ENCODE measurements at places on chromosomes 7 and 10.

- DNase-seq = no peak
Measured at GRCh38 chr10:127027786-127028185, 122.6 kb downstream of the DOCK1 start.

GRCh38 chr10:68496072-68496471 lies 24.3 kb upstream of the DNA2 start:
- DNase-seq = no peak

- DNase-seq = no peak
Measured at GRCh38 chr10:67666416-67667034, 29.5 kb downstream of the CTNNA3 start.

- DNase-seq = no peak
Measured at GRCh38 chr10:127990846-127991542, 84.1 kb downstream of the PTPRE start.

GRCh38 chr10:132684164-132684891 lies 101.6 kb downstream of the NKX6-2 start:
- DNase-seq = peak; percentile 45

DNA sequence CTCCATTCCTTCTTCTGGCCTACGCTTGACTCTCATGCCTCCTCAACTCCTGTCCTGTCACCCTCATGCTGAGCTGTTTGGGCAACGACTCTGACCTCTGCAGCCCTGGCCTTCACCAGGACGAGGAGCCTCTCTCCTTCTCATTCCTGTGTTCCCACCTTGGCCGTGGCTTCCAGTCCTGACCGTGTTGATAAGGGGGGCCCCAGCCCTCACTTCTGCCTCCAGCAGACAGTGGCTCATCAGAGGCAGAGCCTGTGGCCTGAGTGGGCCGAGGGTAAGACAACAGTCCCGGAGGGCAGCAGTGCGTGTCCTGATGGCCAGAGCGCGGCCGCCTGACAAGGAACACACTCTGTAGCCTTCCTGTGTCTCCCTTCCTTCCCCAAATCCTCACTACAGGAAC lies 61.7 kb upstream of the UBE3C start:
- no peak for DNase-seq

DNA sequence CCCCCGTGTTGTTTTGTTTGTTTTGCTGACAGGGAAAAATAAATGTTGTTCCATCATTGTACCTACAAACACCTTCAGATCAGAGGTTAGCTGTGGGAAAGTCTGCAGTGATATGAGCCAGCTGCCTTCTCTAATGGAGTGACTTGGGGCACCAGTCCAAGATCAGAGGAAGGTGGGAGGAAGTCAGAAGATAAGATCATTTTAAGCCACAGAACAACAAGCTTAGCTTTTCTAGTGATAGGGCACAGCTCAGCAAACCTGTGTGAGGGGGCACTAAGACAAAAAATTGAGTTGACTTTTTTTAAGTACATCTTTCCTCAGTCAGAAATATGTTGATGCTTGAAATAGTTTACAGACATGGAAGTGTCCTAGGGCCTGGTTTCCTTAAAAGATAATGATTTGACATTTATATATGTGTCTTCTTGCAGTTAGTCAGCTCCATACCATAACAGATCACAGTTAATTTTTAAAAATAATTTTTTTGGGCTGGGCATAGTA lies 240.3 kb upstream of the KAT6B start:
- DNase-seq = no peak

- DNase-seq = no peak
Measured at GRCh38 chr7:81886211-81886764, 116.4 kb upstream of the HGF start.

DNA sequence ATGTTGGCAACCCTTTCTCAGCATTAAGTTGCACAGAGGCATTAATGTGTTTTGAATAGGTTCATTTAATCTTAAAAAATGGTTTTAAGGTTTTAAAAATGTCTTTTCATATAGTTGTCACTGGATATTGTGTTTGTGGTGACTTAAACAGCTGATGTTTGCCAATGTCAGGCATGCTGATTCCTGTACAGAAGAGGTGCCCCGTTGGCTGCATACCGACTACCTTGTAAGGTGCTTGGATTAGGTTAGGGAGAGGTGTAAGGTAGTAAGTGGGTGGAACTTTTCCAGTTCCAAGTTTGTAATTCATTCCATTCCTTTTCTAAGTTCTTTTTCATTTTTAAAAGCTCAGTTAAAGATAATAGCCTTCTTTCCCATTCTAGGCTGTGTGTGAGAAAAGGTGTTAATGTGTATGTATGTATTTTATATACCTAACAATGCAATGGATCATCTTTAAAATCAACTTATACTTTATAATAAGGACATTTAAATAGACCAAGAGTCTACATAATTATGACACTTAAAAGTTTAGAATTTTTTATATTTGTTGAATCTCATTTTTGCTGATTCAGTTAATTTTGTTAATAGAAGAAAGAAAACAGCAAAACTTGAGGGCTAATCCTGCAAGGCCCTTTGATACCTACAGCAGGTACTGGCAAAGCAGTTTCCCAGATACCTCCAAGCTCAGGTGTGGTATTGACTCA lies 155.2 kb downstream of the LCOR start:
- DNase-seq = no peak

GRCh38 chr10:3293581-3294431 lies 121.2 kb upstream of the PITRM1 start:
- DNase-seq = no peak

GRCh38 chr10:3595736-3596135 lies 189.3 kb downstream of the KLF6 start:
- no peak for DNase-seq

DNA sequence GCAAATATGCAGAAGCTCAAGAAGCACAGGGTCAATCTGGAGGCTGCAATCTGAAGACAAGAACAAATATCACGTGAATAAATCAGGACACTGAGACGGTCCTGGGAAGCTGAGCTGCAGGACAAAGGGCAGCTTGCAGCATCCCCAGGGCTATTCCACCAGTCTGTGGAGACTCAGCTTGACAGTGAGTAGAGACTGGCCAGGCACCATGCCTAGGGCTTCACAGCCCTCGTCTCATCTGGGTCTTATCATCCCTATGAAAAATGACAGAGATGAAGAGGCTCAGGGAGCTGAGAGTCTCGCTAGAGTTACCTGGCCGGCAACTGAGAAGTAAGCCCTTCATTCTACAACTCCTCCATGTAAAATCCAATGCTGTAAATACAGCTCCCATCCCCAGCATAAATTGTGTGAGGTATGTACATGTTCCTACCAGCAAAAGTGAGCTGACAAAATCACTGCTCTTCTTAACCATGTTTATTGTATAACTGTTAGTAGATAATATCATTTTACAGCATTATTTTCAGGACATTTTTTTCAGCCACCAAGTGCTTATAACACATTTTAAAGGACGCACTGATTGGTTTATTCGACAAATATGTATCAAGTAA lies 186.6 kb upstream of the IGFBP3 start:
- DNase-seq = no peak

Data from activated naive CD8-positive, alpha-beta T cell treated with anti-CD3 and anti-CD28 coated beads, Interleukin-2, amount 10 ng/mL, durations not matched to agents 7 days and 5 days (primary cell).